ENCODE measurements at places on chromosomes 5 and 9. TPM values are rescaled to one million over a fixed set of nuclear protein-coding genes. Genes with fewer than 3 reads are reported as not detected.

- DNase-seq: no peak
Observed at GRCh38 chr5:127571314-127572131, 54.1 kb downstream of the PRRC1 start.

GRCh38 chr9:92706218-92706940 lies 36.4 kb upstream of the IPPK start:
- no peak for DNase-seq

GRCh38 chr9:14546693-14547092 lies 146.5 kb downstream of the ZDHHC21 start:
- DNase-seq: no peak

CNTFR gene
- 29.9 TPM for polyA plus RNA-seq

DNA sequence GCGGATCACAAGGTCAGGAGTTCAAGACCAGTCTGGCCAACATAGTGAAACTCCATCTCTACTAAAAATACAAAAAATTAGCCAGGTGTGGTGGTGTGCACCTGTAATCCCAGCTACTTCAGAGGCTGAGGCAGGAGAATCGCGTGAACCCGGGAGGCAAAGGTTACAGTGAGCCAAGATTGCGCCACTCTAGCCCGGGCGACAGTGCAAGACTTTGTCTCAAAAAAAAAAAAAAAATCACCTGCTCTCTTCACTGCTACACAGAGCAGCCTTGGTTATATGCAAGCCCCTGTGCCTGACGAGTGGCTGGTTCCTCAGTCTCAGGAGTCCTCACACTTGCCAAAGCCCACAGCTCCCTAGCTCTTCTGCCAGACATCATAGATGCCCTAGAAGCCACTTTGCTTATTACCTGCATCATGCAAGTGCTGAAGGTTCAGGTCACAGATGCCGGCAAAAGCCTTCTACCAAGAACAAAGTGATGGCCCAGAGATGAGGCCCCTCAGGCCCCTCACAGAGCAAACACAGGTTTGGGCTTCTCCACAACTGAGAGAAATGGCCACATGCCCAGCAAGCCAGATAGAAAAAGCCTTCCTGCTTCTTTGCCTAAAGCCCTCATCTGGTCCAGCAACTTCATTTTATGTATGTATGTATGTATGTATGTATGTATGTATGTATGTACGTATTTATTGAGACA lies 176.4 kb downstream of the AUH start:
- DNase-seq: no peak

- DNase-seq: no peak
Observed at GRCh38 chr5:96455789-96456188, 22.7 kb upstream of the PCSK1 start.

All from renal cortex interstitium (tissue), 15 donors.